CD4-positive, alpha-beta T cell treated with Interleukin-21 for 1 hour (primary cell): ENCODE measurements at places on chromosomes 7 and 10.

DNA sequence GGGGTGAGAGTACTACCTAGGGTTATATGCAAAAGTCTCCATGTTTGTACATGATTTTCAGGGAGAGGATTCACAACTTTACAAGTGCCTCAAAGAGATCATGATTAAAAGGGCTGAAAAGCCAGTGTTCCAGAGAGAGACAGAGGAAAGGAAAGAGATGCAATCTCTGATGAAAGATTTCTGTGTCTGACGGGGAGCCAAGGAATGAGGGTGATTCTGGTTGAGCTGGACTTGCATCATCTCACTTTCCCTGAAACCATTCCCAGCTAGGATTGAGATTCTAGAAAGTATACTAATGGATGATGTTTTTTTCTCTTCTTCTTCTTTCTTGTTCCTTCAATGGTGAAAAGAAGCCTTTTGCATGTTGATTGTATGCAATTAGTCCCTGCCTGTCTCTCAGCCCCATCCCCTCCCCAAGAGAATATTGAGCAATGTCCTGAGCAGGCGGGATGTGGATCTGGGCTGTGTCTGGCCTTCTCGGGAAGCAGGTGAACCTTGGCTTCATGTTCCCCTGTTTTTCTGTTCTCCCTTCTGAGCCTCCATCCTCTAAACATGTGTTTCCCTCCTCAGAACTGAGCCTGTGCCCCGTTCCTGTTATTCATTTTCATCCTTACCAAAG is 186.1 kb downstream of the ZNF365 start:
- no peak for DNase-seq

GRCh38 chr10:29820890-29821461 is 186.2 kb upstream of the SVIL start:
- DNase-seq = no peak

- DNase-seq = peak; percentile 36
Observed at GRCh38 chr10:12194752-12195271, 879 bp downstream of the NUDT5 start.

DNA sequence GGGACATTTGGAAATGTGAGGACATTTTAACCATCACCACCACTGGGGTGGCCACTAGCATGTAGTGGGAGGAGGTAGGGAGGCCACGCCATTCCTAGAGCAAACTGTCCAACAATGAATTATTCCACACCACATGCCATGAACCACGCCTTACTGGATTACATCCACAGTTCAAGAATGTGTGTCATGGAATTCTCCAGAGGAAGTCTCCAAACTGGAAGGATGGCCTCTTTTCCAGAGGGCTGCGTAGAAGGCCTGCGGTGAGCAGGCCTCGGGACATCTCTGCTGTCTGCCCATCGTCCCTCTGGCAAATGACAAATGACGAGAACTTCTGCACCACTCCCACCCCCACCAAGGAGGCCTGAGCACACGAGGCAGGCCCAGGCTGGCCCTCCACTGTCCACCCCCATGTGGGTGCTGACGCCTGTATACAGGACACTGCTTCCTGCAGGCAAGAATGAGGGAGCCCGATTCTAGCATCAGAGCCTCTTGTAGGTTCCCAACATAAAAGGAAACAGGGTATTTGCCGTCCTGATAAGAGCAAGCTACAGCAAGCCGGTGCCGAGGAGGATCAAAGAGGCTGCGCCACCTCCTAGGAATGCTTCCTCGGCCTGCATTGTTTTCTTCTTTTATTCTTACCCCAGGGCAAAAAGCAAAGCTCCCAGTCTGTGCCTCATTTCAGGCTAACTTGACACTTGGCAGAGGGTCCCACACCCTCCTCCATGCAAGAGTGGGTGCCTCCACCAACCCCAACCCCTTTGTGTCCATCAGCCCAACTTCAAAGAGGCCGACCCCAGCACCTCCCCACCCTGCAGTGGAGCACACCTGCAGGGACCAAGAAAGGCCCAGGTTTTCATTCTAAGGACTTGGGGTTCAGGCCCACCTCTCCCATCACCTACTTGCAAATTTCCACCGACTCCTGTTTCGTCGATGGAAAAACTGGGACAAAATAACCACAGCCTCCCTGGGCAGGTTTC is 23.9 kb downstream of the TNS3 start:
- no peak for DNase-seq

DNA sequence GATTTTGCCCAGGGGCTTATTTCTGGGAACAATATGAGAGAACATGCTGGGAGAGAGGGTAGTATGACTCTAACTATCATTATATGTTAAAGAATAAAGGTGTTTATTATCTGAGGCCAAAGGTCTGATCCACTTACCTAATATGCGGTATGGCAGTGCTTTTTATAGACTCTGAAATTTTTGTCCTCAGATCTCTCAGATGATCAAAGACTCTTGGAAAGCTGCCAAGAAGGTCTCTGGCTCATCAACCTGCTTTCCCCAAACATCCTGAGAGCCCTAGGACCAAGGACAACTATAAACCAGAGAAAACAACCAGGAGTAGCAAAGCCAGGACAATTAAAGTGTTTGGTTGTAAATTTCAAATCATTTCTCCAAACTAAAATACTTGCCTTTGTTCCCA is 255.7 kb upstream of the LRRN3 start:
- DNase-seq = peak; percentile 5

DNA sequence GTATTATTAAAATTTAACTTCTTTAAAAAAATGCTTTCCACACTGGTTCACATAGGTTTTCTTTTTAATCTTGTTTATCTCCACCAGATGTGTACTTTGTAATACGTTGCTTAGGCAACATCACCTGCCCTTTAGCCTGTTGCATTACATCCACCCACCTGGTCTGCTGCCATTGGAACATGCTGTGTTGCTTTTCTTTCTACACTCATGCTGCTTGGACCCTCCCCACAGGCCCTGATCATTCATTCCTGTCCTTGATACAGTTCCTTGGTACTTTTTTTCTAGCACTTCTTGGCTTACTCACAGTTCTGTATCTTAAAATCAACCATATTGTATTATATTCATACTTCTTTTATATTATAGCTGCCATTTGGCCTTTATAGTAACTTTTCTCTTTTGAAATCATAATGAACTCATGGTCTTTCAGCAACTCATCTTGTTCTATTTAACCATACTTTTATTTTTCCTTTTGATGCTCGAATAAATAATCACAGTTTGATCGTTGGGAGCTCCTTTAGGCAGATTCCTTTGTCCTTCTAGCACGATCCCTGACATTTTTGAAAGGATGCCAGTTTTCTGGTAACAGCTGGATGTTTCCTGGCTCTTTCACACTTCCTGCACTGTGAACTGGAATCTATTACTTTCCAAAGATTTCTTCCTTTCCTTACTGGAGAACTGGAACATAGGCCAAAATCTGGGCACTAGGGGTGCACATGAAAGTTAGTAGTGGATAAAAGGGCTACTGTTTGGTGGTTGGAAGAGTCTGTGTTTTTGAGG is 125.1 kb downstream of the CDK14 start:
- no peak for DNase-seq

DNA sequence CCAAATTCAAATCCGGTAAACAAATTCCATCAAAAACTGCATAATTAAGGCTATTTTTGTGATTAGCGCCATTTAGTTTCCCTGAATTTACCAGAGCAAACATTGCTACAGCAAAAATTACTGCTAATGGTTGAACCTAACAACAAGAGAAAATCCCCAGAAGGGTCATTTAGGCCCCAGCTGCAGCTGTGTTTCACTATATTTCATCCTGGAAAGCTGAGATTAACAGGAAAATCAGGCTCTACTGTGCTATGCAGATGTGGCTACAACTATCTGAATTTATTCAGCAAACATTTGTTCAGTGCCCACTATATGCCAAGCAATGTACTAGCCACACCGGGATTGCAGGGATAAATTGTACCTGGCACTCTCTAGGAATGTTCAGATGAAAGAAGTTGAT is 104.0 kb downstream of the PON1 start:
- no peak for DNase-seq

DNA sequence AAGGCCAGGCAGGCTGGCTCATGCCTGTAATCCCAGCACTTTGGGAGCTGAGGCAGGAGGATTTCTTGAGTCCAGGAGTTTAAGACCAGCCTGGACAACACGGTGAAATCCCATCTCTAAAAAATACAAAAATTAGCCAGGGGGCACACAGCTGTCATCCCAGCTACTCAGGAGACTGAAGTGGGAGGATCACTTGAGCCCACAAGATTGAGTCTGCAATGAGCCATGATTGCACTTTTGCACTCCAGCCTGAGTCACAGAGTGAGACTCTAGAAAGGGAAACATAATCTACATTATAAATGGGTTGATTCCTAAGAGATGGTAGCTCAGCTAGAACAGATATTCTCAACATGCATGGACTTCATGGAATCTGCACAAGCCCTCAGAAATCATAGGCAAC is 6.3 kb upstream of the LIPF start:
- DNase-seq = no peak

- no peak for DNase-seq
Observed at GRCh38 chr7:134028853-134029252, 98.3 kb upstream of the LRGUK start.

DNA sequence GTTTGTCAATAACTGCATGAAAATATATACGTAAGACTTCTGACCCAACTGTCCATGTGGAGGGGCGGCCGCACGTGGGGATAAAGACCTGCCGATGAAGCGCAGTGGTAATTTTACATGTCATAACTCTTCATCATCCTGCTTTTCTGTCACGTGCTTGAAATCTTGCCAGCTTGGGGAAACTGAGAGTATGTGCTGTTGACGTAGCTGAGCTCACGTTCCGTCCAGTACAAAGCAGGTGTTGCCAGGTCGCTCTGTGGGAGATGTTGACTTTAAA is 105.1 kb downstream of the INPP5A start:
- no peak for DNase-seq

DNA sequence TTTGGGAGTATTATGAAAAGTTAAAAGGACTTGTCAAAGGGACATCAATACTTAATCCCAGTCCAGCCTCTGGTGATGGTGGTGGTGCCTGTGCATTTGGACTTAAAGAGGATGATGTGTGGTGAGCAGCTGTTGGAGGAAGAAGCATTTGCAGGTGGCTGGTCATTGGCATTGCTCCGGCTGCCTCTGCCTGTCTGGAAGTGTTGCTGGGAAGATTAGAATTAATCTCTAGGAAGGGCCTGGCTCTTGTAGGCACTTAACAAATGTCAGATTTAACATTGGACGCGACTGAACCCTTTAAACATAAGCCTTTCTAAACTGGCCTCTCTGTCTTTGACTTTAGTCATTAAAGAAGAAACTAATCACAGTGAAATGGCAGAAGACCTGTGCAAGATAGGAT is 58.8 kb downstream of the FIGNL1 start:
- DNase-seq = no peak

DNA sequence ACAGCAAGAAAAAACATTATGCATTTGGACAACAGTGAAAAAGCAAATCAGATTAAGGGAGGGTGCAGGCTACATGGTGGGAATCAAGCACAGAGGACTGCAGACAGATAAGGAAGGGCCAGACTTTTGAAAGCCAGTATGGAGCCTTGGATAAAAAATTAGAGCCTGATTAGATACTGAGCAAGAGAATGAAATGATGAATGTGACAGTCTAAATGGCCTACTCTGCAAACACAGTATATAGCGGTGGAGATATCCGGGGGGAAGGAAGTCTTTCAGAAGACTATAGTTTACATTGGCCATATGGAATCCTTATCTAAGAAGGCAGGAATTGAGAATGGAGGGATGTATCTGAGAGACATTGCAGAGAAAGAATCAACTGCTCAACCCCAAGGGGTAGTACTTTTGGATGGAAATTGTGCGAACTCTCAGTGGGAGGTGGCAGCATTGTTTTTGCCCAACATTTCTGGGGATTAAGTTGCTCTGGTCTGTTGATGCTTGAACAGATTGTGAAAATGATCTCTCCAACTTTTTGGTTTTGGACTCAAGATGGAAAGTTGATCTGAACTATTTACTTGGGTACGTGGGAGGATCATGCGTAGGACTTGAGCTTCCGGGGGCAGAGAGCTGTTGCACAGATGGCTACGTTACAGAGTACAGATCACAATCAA is 39.4 kb upstream of the CHCHD3 start:
- no peak for DNase-seq

DNA sequence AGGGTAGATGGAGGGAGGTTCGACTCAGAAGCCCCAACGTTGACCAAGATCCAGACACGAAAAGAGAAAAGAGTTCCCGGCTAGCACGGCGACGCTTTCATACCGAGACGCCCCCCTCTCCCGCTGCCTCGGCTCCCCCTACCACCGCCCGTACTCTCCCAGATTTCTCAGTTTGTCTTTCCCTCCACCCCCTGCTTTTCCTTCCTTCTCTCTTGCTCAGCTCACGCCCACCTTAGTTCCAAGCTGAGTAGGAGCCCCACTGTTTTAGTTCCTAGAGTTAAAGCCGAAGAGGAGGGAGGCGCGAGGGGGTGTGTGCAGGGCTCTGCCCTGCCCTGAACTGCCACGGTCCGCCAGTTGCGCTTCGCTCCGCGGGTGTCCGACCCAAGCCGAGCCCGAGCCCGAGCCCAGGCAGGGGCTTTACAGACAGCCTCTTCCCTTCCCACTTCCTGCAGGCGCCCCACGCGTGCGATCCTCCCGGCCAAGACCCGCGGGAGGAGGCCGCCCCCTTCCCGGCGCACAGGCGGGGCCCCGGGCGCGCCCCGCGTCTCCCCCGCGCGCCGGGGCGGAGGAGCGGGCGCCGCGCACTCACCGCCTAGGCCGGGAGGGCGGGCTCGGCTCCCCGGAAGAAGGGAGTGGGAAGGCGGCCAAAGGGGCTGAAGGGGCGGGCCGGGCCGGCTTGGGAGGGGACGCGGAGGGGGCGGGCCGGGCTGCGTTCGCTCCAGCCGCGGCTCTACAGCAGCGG is at the start of gene EPHB6:
TSS of gene EPHB6 (plus strand) at position 705 of the 742 bp plus-strand sequence. CDS start 8,152 bp downstream, outside the sequence.
- peak; percentile 63 for DNase-seq

- no peak for DNase-seq
Observed at GRCh38 chr7:24283554-24283896, 465 bp upstream of the NPY start.

- no peak for DNase-seq
Observed at GRCh38 chr7:144777005-144777839, 58.6 kb downstream of the TPK1 start.

DNA sequence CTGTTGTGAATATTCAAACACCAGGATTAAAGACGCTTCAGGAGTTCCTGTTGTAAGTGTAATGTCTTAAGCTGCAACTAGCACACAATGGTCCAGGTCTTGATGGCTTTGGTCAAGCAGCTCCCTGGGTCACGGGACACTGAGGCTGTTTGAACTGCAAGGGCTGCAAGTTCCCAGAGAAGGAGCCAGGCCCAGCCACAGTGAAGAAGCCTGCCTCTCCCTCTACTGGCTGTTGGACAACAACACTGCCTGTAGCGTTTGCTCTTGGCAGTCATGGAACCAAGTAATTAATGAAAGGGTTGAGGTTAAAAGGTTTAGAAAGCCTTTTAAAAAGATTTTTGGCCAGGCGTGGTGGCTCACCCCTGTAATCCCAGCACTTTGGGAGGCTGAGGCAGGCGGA is 31.9 kb upstream of the GUSB start:
- DNase-seq = no peak
